Activated CD4-positive, alpha-beta T cell treated with anti-CD3 and anti-CD28 coated beads, Interleukin-2, amount 10 ng/mL, durations not matched to agents 7 days and 5 days (primary cell): ENCODE measurements at places on chromosomes 13 and 19.

DNA sequence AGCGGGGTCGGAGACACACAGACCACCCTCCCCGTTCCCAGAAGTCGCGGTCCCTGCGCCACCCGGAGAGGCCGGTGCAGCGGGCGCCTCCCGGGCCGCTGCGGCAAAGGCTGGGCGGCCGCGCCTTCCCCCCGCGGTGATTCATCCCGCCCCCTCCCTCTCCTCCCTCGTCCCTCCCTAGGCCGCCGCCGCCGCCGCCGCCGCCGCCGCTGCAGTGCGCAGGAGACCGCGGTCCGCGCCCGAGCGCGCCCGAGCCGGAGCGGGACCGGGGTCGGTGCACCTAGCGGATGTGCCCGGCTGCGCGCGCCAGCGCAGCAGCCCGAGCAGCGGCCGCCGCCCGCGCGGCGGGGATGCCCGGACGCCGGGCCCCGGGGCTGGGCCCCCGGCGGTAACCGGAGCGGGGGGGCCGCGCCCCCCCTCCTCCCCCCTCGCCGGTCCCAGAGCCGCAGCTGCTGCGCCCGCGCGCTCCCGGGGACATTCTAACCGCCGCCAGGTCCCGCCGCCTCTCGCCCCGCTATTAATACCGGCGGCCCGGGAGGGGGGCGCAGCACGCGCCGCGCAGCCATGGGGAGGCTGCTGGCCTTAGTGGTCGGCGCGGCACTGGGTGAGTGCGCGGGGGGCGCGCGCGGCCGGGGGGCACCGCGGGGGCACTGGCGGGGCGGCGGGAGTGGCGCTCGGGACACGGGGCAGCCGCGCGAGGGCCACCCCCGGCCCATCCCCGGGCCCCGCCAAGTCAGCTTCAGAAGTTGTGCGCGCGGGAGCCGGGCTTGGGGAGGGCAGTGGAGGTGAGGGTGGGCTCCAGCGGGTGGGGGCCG is at the start of gene SCN1B:
SCN1B (plus strand) TSS at position 214 of the 815 bp plus-strand sequence; CDS start at position 565, 351 bp downstream.
- peak; percentile 42 for DNase-seq

- no peak for DNase-seq
Observed at GRCh38 chr19:13366529-13367143, 139.6 kb downstream of the CACNA1A start.

- no peak for DNase-seq
Observed at GRCh38 chr13:27605099-27605498, 15.2 kb downstream of the LNX2 start.

GRCh38 chr13:102038787-102039186 is 363.1 kb downstream of the FGF14 start:
- DNase-seq: no peak

- DNase-seq: no peak
Observed at GRCh38 chr13:92177966-92178365, 779.5 kb downstream of the GPC5 start.

DNA sequence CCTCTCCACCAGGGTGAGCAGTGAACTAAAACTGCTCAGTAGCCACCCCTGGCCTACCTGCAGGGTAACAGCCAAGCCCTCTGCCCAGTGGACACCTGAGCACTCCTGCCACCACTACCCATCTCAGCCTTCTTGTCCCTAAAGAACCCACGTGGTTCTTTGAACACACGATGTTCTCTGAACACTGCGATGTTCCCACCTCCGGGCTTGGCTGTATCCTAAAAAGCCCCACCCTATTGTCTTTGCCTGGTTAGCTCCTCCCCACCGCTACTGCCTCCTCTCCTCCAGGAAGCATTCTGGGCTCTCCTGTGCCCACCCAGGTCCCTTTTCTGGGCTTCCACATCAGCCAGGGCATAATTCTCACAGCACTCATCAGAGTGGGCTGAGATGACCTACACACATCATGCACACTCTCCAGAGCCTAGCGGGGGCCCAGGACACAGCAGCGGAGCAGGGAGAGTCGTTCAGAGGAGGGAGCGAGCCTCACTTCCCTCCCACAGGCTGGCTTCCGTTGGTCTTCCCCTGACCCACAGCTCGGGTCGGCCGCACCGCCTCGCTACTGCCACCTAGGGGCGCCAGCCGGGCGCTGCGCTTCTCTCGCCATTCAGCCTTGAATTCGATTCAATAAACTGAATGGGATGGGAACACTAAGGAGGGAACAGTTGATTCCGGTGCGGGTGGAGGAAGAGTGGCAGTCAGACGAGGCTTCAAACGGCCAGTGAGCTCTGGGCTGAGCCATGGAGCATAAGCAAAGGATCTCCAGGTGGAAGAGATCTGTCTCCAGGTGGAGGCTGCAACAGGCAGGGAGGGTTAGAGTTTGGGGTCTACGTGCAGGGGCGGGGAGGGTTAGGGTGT is 3.2 kb downstream of the ELAVL1 start:
- peak; percentile 74 for DNase-seq

DNA sequence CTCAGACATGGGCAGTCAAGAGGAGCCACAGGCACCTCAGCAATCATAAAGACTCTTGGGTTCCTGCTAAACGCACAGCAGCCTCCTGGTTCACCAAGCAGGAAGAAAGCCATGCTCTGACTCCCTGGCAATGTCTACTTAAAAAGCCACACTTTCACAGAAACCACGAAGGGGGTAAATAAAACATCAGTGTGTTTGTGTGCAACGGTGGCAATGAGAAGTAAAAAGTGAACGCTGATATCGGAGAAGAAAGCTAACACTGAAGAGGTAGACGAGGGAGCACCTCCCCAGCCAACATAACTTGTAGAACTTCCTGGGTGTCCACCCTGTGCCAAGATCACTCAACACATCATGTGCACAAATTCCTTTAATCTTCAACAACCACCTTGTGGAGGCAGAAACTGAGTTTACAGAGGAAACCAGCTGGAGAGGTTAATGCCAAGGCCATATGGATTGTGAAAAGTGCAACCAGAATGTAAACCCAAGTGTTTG is 30.2 kb downstream of the HSPH1 start:
- DNase-seq: peak; percentile 11

GRCh38 chr13:76383676-76384461 is 502.3 kb downstream of the KCTD12 start:
- DNase-seq: no peak
